Retina (tissue), 1 donor: ENCODE measurements at places on chromosomes 13 and 19.

GRCh38 chr19:29876414-29876813 is 64.6 kb downstream of the CCNE1 start:
- no peak for DNase-seq

DNA sequence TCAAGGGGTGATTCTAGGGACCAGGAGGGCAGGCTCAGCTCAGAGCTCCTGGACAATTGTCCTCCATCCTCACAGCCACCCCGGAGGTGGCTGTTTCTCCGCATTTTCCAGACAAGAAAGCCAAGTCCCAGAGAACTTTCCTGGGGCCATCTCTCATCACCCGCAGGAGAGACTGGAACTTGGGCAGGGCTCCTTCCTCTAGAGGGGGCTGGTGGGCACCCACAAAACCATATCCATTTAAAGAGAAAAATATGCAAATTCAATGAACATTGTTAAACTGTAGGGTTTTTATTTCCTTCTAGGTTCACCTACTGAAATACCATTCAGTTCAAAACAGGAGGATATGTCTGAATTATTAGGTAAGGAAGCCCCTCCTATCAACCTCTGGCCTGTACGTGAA is 16.6 kb downstream of the SPACA7 start:
- no peak for DNase-seq

DNA sequence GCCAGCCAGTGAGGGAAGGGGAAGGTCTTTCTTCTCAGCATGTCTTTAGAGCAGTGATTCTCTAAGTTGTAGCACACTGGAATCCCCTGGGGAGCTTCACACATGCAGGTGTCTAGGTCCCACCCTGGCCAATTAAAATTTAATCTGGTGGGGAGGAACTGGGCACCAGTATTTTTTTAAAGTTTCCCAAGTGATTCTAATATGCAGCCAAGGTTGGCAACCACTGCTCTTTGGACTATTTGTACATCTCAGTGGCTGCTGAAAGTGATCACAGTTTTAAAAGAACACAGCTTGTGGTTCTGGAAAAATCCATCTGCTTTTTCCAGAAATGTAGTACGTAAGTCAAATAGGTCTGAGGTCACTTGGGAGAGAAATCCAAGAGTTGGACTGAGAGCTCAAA is 10.7 kb upstream of the KATNAL1 start:
- DNase-seq = no peak

DNA sequence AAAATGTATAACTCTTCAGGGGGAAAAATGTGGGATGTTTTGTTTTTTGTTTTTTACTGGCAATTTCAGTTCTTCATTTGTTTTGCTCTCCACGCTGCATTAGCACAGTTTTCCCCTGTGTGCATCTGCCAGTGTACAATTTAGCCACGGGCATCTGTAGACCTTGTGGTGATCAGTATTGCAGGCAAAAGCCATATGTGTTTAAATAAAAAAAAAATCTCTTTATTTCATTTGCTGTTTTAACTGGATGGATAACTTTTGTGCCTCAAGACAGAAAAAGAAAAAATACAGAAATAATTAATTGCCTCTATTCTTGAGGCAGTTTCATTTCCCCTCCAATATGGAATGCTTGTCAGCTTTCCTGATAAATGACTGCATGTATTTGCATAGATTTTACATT is 7.9 kb upstream of the MAB21L1 start:
- DNase-seq = peak; percentile 61

- DNase-seq = peak; percentile 80
Observed at GRCh38 chr19:42606660-42607351, 12.1 kb upstream of the CEACAM8 start.

DNA sequence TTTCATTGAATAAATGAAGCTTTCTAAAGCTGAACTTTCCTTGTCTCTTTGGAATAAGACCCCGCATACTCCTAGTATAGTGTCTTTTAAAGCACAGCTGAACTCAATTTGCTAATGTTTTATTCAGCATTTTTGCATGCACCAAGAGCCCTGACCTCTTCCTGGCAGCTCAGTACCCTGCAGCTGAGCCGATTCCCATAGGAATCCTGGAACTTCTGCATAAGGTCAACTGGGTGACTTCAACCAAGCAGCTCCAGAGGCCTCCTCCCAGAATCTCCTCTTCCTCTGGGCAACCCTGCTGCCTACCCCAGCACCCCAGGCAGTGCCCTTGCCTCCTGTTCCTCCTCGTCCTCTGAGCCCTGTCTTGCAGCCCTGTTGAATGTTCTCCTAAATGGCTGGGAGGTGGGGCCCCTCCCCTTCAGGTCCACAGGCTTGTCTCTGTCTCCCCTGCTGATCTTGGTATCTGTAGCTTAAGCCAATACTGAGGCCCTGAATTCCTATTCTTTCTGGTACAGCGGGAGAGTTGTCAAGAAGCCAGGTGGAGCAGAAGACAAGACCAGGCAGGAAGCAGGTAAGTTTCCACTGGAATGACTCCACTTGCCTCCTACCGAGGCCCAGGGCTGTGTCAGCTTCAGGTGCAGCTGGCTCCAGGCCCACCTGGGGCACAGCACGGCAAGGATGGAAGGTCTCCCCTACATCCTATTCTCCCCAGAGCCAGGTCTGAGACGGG is 23.6 kb upstream of the CCDC124 start:
- no peak for DNase-seq

- no peak for DNase-seq
Observed at GRCh38 chr13:88623150-88623549, 952.0 kb downstream of the SLITRK5 start.

GRCh38 chr19:40466219-40466984 is 399 bp upstream of the SPTBN4 start:
- DNase-seq = no peak

GRCh38 chr19:35347171-35347929 is at the start of gene FFAR1:
Gene FFAR1 (plus strand): TSS chr19:35347902. CDS start chr19:35351552, 3,650 bp downstream.
- no peak for DNase-seq

GRCh38 chr13:111437417-111437816 is 117.0 kb downstream of the TEX29 start:
- DNase-seq = no peak

DNA sequence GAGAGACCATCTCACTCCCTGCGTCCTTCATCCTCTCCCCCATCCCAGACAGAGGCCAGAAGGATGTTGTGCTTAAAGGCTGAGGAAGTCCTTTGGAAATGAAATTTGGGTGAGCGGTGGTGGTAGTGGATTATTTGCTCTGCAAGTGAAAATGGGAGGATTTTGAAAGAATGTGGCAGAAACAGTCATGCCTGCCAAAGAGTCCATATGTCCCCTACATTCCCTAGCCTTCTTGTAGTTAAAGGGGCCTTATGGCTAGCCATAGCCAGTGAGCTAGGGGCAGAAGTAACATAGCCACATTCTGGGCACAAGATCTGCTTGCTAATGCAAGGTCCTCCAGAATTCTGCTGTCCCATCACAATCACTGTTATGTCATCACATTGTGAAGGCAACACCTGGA is 360.2 kb upstream of the TSHZ3 start:
- no peak for DNase-seq

GRCh38 chr19:40277356-40278059 is 7.6 kb downstream of the AKT2 start:
- DNase-seq = no peak

DNA sequence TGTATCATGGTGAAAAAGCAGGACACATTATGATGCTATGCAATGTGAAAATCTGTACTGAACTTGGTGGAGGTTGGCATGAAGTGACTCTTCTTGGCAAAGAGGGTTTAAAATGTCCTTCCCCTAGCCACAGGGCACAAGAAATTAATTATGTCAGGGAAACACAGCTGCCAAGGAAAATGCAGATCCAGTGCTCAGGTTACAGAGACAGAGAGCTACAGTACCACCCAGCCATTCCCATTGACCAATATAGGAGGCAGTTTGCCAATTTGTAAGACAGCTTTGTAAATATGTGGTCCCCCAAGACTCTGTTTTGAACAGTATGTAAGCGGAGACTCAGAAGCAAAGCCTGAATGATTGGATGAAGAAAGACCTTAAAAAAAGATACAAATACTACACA is 69.4 kb upstream of the KLF12 start:
- no peak for DNase-seq

GRCh38 chr19:17479325-17479791 is 9.0 kb downstream of the SLC27A1 start:
- no peak for DNase-seq

DNA sequence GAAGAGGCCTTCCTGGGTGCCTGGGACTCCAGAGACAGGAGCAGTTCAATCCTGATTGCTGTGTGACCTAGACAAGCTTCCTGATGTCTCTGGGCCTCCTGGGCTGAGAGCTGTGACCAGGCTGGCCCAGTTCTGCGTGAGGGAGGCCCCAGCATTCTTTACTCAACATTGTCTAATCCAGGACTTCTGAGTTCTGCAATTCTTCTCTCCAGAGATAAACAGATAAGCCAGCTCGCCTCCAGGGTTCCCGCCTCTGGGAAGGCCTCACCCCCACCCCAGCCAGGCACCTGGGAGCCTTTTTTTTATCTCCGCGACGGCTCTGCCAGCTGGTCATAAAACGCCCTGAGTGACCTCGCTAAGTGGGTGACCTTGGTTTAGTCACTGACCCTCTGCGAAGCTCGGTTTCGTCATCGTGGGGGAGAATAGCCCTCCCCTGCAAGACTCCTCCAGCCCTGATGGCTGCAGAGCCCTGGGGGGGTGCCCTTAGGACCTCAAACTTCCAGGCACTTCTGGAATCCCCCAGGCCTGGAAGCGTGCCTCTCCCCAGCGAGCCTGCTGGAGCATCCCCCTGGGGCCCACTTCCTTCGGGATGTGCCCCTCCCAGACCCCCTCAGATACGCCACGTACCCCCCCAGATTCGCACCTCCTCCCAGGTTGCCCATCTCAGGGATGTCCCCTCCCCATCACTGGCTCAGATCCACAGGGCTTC is 1.9 kb downstream of the SULT2B1 start:
- DNase-seq = no peak
